ENCODE measurements at places on chromosomes 3 and 15.

DNA sequence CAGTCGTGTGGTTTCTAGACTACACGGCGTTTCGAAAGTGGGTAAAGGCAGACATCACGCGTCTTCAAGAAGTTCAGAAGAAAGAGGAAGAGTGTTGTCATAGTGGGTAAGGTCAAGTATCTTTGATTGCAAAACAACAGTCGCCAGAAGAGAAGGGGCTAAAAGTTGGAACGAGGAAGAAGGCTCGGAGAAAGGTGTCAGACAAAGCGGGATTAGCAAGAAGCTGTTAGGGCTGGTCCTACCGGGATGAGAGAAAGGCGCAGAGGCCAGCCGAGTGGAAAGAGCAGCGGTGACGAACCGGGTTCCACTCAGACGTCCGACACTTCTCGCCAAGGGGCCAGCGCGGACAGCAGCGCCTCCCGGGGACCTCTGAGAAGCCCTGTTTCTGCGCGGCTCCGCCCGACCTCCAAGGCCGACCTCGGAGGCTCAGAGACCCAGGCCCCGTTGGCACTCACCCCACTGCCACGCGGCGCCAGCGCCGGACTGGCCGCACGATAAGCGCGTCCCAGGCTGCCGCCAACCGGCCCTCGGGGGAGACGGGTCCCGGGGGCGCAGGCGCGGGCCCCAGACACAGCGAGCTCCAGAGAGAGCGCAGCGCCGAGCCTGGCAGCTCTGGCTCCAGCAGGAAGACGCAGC is 436 bp downstream of the ADPGK start:
- peak; percentile 47 for DNase-seq

- DNase-seq = no peak
These were observed 10.7 kb upstream of the CSTA start for GRCh38 chr3:122314228-122314876.

DNA sequence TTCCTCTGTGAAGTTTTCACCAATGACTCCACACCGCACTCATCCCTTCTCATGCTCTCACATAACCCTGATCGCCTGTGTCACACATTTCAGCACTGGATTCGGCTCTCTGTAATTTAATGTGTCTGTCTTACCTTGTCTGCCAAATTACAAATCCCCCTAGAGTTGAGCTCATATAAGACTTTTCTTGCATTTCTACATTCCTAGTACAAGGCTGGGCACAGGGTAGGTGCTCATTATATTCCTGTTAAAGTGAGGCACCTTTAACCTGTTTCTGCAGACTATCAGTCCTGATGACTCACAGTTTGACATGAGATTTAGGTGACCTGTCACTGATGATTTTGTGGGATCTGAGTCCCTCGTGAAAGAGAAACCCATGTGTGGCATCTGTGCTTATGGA is 22.6 kb downstream of the TGM5 start:
- DNase-seq = no peak

DNA sequence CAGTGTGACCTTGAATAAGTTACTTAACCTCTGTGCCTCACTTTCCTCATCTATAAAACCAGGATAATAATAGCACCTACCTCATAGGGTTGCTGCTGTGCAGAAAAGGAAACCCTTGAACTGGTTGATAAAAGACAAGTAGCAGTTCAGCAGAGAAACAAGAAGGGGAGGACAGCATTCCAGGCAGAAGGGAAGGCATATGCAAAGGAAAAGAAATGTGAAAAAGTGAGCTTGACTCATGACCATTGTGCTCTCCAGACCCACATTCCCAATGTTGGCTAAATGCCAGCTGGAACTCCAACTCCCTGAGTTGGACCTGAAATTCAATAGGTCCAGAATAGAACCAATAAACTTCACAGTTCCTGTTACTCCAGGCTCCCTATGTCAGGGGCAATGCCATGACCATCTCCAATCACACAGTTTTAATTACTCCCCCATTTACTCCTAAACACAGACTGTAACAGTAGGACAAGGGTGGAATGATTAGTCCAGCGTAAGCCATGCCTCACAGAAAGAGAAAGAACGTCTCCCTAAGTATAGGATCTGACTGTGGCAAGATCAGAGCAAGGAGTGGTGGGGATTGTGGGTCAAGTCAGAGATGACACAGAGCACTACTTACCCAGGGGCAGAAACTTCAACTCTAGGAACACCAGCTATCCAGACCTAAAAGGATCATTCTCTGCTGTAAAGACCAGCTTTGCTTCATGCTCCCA is 26.9 kb downstream of the PRKAR2A start:
- DNase-seq = no peak

DNA sequence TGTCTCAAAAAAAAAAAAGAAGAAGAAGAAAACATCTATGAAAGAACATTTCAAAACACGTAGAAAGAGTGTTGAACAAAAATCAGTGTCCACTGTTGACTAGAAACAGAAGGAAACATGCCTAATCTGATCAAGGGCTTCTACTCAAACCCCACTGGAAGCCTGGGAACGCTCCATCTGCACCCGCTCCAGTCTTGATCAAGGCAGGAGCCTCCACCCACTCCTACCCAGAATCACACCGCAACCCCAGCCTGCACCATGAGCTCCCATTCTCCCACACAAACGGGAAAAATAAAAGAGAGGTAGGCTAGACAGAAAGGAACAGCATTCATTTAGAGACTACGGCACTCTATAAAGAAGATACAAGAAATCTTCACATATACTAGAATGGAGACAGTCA is 40.9 kb upstream of the OCA2 start:
- no peak for DNase-seq

- no peak for DNase-seq
These were observed 227.0 kb downstream of the FMN1 start for GRCh38 chr15:32967521-32967920.

DNA sequence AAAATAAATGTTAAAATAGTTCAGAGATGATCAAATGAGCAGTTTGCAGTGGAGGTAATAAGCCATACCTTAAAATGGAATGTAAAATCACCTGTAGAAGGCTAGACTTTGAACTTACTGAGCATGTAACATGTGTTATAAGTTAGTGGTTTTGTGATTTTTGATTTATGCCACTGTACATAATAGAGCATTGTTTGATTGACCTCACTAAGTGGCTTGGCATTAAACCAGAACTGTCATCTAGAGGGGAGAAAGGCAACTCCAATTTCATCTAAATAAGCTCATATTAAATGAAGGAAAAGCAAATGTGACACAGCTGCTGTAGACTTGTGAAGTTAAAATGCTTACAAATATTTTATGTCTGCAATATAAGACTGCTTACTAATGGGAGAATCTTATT is 387.9 kb downstream of the ZIC1 start:
- DNase-seq = no peak

- no peak for DNase-seq
These were observed 13.0 kb downstream of the ZNF445 start for GRCh38 chr3:44464509-44464908.

DNA sequence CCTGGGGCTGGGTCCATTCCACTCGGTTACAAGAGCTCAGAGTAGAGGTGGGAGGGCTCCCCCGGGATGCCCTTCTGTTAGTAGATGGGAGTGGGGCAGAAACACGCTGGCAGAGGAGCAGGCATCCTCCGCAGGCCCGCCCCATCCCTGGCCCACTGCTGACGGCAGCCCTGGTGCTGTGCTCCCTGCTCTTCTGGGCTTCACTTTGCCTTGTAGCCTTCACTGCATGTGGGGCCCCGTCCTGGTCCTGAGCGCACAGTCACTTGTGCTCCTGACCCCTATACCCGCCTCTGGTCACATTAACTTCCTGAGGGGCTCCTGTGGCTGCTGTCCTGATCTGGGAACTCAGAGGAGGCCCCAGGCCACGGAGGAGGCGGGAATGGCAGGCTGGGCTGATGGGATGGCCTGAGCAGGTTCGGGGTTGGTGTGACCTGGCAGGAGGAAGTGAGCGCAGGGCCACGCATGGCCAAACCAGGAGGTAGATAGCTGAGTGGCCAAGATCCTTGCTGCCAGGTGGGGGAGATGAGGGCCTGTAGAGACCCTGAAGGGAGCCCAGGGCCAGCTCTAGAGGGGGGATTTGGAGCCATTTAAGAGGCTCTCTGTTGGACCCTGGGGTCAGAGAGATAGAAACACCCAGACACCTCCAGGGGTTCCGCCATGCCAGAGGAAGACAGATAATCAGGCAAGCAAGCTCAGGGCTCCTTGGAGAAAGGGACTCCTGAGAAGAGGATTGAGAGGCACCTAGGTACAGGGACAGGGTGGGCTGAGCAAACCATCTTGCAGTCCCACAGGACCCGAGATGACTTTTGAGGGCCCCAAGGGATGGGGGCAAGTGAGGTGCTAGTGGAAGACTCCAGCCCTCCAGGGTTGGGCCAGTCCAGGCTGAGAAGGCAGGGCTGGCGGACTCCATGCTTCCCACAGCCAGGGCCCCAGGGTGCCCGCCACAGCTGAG is 92.2 kb upstream of the PRR23E start:
- no peak for DNase-seq

DNA sequence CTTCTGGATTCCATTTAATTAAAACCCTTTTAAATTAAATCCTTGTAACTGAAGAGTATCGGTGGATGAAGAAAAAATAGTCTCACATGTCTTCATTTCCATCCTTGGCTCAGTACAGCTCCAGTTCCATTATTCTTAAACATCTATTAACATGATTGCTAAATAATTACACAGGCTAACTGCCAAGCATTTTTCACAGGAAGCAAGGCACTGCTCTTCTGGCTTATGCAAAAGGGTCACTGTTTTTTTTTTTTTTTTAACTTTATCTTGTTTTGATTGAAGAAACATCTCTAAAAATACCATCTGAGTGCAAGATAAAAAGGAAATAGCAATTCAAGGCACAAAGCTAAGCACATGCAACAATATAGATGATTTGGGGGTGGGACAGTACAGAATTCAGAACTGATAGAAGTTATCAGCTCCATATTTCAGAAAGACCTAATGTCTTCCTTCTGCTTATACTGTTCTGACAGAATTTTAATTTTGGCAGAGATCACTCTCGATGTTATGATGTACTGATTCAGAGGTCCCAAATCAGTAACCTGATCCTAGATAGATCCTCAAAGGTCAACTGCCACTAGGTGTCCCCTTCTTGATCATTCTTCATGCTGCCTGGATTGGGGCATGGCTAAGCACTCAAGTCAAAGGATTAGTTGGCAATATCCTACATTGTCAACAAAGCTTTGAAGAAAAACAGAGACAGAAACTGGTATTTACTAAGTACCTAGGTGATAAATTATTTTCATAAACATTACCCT is 57.8 kb upstream of the ACTC1 start:
- DNase-seq = no peak

- no peak for DNase-seq
These were observed 33.6 kb downstream of the ZDHHC3 start for GRCh38 chr3:44942202-44942921.

DNA sequence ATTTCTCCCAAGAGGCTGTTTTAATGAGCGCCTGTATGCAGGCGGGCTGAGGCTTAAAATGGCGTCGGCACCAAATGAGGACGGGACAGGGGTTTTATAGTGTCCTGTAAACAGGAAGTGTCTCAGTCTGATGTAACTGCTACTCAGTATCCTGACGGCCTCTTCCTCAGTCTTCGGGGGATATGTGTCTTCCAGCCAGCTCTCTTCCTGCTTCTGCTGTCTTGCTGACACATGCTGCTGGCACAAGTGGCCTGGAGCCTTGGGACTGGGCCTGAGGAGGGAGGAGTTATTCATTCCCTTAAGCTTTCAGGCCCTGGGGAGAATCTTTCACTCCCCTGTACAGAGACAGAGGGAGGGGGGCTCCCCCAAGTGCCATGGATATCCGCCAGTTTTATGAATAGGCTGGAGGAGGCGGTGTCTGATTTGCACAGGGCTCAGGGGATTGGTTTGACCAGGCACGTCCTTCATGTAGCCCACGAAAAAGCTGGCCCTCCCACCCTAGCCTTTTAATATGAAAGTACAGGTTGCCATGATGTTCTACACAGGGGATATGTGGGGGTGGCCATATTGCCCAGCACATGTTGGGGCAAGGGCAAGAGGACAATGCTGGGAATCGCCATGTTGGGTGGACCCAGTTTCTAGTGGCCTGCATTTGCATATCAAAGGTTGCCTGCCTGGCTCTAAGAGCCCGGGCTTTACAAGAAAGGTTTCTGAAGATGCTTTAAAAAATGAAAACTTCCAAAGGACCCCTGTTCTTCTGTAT is 19.9 kb downstream of the NDUFB4 start:
- DNase-seq = no peak

DNA sequence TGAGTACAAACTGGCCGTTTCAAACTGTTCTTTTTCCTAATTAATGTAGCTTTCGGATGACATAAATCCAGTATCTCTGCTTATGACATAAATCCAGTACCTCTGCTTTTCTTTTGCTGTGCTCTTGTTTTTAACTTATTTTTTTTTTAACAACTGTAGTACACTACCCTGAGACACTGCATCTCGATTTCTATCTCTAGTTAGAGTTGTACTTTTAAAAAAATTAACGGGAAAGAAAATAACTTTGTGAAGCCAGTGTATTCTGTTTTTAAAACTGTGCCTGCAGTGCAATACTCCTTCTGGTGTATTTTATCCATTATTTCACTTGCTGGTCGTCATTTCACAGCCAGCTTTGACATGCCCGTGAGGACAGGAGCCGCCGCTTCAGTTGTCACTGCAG is 46.6 kb downstream of the ASB7 start:
- no peak for DNase-seq

DNA sequence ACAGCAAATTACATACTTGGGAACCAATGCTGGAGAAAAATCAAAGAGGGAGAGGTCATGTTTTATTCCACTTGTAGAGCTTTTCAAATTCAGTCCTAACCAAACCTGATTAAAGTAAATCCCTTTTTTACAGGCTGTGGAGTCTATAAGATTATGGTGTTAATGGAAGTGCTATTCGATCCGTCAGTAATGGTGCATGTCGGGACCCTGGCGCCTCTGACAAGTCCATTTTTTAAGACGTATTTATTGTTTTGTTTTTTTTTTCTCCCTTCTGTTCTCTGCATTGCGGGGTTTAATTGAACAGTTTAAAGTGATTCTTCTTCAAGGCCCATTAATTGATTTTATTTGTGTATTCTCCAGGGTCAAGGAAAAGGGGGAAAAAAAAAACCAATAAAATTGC is 725.9 kb downstream of the TUSC7 start:
- no peak for DNase-seq

DNA sequence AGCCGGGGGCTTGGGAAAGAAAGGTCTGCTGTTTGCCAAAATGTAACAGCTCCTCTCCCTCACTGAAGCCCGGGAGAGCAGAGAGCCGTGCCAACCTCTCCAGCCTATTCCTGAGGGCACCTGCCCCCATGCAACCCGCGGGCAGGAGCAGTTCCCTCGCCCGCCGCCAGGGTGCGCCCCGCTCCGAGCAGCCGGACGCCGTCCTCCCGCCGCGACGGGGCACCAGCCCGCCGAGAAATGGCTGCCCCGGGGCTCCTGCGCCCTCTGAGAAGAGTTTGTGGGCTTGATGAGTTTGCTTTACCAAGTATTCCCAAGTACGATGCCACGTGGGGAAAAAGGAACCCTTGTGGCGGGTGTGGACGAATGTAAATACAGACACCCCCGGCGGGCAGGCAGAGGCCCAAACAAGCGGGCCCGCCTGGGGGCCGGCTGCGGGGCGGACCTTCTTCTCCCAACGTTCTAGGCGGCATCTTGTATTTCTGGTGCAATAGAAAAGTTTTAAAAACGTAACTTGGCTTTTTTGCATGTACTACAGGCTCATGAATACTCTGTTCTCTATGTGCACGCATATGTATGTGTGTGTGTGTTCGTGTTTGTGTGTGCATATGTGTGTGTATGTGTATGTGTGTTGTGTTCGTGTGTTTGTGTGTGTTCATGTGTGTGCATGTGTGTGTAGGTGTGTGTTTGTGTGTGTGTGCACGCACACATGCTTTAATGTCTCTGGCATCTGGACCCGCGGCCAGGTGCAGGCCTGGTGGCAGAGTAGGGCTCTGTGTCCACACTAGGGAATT is 162.9 kb downstream of the CHSY1 start:
- peak; percentile 84 for DNase-seq
